ENCODE measurements at places on chromosomes 1 and 21. TPM values are rescaled to one million over a fixed set of nuclear protein-coding genes. Genes with fewer than 3 reads are reported as not detected.

The RNF207 gene
- total RNA-seq: 11.1 TPM

DNA sequence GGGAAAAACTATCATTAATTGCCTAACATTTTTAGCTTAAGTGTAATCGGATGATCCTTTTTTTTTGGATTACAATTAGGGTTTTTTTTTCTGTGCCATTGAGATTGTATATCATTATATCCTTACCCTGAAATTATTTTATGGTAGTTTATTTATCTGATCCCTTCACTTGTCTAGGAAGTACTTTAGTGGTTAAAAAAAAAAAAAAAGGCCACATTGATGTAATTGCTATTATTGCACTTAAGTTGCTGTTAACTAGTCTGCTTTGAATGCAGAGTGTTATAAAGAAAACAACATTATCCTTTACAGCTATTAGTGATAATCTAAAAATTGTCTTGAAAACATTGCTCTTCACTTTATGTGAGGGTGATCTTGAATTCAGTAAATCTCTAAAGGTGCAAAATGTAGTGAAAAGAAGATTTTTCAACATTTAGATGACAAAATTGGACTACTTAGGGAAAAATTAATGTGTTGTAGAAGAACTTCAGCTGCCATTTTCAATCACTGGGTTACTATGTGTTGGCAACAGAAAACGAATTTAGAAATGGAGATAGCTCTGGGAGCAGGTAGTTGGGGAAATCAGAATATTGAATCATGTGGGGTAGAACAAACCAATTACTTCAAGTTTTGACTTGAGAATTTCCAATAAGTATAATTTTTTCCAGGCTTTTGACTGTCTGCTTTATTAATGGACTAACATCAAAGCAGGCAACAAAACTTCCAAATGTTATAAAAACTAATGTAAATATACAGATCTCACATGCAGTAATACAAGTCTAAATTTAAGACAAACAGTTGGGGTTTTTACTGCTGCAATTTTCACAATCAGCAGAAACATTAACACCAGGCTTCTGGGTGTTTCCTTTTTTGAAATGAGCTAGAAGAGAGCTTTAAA is 5.0 kb downstream of the ADGRL2 start:
- DNase-seq: peak; percentile 35
- peaks cover 5% of the 10 kb centered on the region for H3K4me1 ChIP-seq
- no peak overlapping the region for H3K4me3 ChIP-seq
- H3K27ac ChIP-seq: no peak overlapping the region
- no peaks in the 10 kb centered on the region for H3K27me3 ChIP-seq

DNA sequence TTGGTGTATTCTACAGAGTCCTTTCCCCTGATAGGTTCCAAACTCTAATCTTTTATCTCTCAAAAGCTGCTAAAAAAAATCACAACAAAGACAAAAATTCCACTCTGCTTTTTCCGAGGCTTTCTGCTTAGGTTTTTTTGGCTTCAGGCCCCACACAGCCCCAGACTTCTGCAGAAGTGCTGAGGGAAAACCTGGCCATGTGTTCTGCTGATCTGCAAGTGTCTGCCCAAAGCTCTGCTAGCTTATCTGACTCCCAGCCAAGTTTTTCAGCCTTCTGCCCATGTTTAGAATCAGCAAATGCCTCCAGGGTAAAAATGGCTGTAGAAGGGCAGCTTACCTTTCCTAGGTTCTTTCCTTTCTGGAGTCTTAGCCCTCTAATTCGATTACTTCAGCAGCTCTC is 28.4 kb downstream of the DISP3 start:
- no peak overlapping the region for H3K27ac ChIP-seq
- no peaks in the 10 kb centered on the region for H3K27me3 ChIP-seq
- no peaks in the 10 kb centered on the region for H3K4me1 ChIP-seq
- no peak for DNase-seq
- no peak overlapping the region for H3K4me3 ChIP-seq

- no peaks in the 10 kb centered on the region for H3K36me3 ChIP-seq
- no peak for DNase-seq
- peaks cover under 1% of the 10 kb centered on the region for H3K4me1 ChIP-seq
- no peak overlapping the region for H3K27ac ChIP-seq
- H3K27me3 ChIP-seq: peaks cover 44% of the 10 kb centered on the region
- no peak overlapping the region for H3K4me3 ChIP-seq
Measured at GRCh38 chr1:146016891-146017290, 4.6 kb downstream of the HJV start.

- DNase-seq: no peak
- no peak overlapping the region for H3K4me3 ChIP-seq
- H3K4me1 ChIP-seq: no peaks in the 10 kb centered on the region
- H3K27me3 ChIP-seq: peaks cover 7% of the 10 kb centered on the region
- no peaks in the 10 kb centered on the region for H3K36me3 ChIP-seq
- no peak overlapping the region for H3K27ac ChIP-seq
Measured at GRCh38 chr1:4600615-4601460, 53.6 kb upstream of the AJAP1 start.

DNA sequence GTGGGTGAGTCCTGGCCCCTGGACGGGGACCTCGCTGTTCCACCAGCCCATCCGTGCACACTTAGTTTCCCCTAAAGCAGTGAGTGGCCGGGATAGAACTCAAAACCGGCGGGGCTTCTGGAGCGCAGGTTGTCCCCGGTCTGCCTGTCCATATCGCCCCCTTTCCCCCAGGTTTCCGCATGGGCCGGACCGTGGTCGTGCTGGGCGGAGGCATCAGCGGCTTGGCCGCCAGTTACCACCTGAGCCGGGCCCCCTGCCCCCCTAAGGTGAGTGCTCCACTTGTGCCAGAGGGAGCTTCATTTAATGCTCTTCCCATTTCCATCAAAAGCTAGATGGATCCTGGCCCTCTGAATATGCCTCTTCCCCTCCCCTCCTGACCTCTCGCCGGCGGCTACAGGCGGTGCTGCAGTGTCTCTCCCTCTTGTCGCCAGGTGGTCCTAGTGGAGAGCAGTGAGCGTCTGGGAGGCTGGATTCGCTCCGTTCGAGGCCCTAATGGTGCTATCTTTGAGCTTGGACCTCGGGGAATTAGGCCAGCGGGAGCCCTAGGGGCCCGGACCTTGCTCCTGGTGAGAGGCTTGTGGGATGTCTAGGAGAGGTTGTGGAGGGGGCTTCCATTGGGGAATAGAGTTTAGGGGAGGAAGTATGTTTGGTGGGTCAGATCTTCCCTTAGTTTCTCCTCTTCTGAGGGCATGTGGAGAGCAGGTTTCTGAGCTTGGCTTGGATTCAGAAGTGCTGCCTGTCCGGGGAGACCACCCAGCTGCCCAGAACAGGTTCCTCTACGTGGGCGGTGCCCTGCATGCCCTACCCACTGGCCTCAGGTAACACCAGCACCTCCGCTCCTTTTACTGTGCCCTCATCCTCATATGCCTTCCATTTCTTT is 683 bp downstream of the PPOX start:
- peak overlapping the region; percentile 86 for H3K27ac ChIP-seq
- H3K36me3 ChIP-seq: peaks cover 31% of the 10 kb centered on the region
- peak overlapping the region; percentile 66 for H3K4me3 ChIP-seq
- peak; percentile 34 for DNase-seq

The KRTCAP2 gene
- total RNA-seq: 58.2 TPM

- no peaks in the 10 kb centered on the region for H3K4me1 ChIP-seq
- no peak overlapping the region for H3K27ac ChIP-seq
- no peaks in the 10 kb centered on the region for H3K36me3 ChIP-seq
- no peak overlapping the region for H3K4me3 ChIP-seq
- DNase-seq: no peak
- H3K27me3 ChIP-seq: no peaks in the 10 kb centered on the region
Measured at GRCh38 chr1:106749491-106749890, 307.0 kb upstream of the PRMT6 start.

DNA sequence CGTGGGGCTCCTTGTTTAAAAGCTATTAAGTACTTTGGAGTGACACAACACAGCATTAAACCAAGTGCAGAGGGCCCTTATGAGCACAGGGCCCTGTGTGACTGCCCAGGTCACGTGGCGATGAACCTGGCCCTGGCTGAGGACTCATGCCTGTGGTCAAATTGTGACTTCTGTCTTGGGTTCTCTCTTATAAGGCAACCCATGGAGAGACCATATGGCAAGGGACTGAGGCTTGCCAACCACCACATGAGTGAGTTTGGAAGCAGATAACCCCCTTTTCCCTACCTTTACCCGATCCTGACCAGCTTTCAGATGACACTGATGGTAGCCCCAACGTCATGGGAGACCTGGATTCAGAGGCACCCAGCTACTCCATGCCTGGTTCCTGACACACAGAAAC is 140.5 kb downstream of the ZBTB18 start:
- no peaks in the 10 kb centered on the region for H3K4me1 ChIP-seq
- H3K27me3 ChIP-seq: no peaks in the 10 kb centered on the region
- no peak overlapping the region for H3K4me3 ChIP-seq
- H3K36me3 ChIP-seq: no peaks in the 10 kb centered on the region
- no peak for DNase-seq

DNA sequence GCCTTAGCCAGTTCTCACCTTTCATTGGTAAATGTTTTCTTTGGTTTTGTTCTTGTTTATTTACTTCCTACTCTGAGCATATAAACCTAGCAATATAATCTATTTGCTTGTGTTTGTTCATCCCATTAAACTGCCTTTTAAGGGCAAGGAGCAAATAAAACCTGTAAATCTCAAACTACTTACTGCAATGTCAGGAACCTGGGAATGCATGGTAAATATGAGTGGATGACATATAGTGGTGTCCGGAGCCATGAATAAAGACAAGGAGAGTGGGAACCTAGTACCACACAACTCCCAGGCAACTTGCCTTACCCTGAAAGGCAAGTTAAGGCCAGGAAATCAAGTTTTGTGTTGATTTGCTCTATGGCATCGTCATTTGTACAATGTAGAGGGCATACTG is 1133.7 kb upstream of the NCAM2 start:
- no peaks in the 10 kb centered on the region for H3K27me3 ChIP-seq

The PTCH2 gene
- total RNA-seq: 1.7 TPM

Measured in lung (tissue), 17 donors.